PC-3 (cell line): ENCODE measurements at places on chromosomes 1 and 21.
A peak's percentile ranks its signal among the peaks of the same experiment; 100 is the strongest.

DNA sequence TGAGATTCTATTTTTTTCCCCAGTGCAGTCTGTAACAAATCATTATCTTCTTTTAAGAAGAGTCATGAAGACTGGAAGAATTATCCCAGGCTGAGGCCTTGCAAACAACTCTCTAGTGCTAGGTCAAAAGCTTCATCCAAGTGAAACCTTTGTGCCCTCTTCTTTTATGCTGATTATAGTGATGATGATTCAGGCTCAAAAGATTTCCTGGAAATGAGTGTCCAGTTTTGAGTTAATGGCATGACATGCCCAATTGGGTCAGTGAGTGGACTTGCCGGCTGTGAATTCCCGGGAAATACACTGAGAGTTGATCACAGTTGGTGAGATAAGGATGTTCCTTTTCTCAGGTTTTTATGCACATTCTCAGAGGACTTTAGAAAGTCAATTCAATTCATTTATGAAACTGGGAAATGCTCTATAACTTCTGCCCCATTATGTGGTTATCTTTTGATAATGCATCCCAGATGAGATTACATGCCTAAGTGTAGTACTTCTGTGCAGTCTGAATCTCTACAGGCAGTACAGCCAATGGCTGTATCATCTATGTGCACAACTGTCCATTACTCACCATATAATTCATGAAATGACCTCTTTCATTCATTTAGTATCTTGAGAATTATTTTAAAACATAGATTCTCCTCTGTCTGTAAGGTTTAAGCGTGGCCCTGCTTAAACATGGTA is 66.2 kb downstream of the S1PR1 start:
- DNase-seq, result no peak

DNA sequence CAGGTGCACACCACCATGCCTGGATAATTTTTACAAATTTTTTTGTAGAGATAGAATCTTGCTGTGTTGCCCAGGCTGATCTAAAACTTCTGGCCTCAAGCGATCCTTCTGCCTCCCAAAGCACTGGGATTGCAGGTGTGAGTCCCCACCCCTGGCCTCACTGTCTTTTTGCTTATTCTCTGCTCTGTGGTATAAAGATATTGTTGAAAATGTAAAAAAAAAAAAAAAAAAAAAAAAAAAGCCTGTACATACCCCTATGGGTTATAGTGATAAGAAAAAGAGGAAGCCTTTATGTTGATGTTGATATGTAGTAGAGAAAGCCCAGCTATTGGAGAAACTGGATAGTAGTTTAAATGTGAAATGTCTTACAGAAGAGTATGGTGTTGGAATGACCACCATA is 125.8 kb downstream of the XPR1 start:
- DNase-seq, result no peak

- no peak for DNase-seq
Measured at GRCh38 chr21:46661211-46661625, 25.7 kb downstream of the PRMT2 start.

DNA sequence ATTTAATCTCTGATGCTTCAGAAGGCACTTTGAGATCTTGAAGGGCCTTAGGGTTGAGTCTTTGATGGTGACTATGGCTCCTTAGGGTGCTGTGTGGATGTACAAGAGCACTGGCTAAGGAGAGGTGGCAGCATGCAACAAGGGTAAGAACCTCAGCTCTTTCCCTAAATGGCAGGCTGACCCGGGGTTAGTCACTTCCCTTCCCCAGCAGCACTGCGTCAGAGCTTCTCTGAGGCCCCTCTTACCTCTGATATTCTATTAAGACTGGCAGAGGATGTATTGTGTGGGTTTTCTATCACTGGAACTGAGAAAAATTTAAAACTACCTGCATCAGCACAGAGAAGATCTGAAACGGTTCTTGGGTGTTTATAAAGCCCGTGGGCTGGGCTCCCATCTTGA is 11.8 kb downstream of the C1orf116 start:
- DNase-seq, result peak; percentile 88

DNA sequence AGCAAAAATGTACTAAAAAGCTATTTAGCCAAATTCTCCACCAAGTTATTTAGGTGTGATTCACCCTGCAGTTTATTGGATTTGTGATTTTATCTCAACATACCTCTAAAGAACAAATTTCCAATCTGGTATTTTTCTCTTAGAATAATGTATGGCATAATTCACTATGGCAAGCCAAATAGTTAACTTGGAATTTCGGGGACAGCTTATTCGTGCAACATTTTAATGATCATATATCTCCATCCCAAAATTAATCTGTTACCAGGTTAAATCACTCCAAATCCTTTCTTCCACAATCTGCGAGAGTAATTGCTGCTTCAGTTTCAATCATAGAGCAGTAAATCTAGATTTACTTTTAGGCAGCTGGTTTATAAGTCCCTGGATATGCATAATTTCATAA is 53.4 kb downstream of the ERICH3 start:
- no peak for DNase-seq

- DNase-seq, result no peak
Measured at GRCh38 chr1:151515265-151515664, 4.1 kb downstream of the CGN start.

DNA sequence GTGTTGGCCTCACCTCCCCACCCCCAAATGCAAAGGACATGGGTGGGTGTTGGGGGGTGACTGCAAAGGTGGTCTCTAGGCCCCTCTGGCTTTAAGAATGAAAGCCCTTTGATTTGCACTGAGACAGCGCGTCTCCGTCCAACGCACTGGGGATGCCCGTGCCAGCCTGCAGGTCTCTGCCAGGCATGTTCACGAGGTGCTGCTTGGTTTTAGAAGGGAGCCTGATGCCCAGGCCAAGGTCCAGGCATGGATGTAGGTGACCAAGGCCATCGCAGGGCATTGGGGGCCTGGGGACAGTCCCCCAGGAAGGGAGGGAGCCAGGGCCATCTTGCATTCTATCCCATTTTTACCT is 363.6 kb upstream of the VAMP3 start:
- no peak for DNase-seq
